ENCODE measurements at places on chromosomes 6 and 20.

DNA sequence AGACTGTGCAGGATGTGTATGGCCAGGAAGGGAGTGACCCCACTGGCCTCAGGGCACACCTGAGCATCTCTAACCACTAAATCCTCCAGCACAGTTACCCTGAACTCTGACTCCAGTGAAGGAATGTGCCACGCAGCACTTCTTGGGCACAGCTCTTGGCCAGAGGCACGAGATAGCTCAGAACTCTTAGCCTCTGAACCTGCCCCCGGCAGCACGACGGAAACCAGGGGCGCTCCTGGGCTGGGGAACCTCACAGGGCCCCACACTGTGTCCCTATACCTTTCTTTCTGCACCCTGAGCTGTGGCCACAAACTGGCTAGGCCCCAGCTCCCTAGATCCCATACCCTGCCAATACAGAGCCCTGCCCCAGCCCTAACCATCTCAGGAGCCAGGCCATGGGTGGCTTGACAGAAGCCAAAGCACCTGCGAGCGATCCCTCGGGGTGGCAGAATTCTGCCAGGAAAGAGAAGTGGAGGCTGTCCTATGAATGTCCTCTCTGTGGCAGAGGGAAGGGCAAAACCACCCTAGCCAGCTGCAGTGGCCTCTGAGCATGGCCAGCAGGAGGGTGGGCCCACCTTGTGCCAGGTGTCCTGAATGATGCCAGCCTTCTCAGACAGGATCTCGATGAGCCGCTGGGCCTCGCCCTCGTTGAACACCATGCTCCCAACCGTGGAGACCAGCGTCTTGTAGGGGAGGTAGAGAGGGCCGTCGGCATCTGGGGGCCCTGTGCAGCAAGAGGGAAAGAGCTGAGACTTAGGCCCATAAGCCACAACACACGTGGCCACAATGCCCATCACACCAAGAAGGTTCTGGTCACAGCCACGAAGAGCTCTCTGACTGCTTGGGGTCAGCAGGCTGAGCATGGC, 39.4 kb downstream of the RRBP1 start:
- DNase-seq: peak; percentile 46

GRCh38 chr20:4699957-4700356, 21.8 kb upstream of the PRND start:
- no peak for DNase-seq

- no peak for DNase-seq
Observed at GRCh38 chr6:86943819-86944407, 6.6 kb downstream of the HTR1E start.

- no peak for DNase-seq
Observed at GRCh38 chr20:57505979-57506378, 19.0 kb downstream of the CTCFL start.

DNA sequence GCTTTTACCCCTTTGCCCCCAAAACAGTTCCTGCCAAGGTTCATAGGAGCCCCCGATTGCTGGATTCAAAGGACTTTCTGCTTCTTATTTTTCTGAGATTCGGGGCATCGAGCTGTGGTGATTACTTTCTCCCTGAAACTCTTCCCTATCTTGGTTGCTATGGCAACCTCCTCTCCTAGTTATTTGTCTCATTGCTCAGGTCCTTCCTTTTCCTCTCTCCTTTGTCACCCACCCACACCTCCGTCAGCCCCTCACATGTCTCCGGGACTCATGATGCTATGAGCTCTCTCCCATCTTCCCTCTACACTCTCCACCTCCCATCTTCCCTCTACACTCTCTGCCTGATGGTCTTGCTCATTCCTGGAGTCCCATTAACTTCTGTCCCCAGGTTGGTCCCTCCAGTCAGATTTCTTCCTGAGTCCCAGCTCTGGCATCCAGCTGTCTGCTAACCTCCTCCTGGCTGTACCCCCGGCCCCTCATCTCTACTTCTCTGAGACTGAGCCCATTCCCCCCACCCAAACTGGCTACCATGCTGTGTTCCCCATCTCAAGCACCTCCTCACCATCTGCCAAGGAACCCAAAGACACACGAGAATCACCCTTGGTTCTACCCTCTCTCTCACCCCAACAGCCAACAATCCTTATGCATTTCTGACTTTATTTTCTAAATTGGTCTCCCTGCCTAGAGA, 30.2 kb upstream of the NNAT start:
- DNase-seq: no peak

GRCh38 chr6:75020971-75021370, 184.9 kb downstream of the COL12A1 start:
- no peak for DNase-seq

DNA sequence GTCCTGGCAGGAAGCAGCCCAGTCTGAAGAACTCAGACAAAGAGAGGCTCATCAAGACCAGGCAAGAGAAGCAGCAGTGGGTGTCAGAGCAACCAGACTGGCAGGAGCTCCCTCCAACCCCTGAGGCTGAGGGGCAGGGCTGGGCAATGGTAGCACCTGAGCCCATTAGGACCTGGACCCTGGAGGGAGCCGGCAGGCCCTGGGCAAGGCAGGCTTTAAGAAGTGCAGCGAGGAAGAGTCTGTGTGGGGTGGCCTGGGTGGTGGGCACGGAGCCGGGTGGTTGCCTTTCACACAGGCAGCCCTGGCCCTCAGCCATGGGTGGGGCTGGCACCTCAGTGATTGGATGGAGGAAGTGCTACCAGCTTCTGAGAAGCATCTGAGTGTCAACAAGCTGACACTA, 33.1 kb upstream of the IRF4 start:
- DNase-seq: no peak

DNA sequence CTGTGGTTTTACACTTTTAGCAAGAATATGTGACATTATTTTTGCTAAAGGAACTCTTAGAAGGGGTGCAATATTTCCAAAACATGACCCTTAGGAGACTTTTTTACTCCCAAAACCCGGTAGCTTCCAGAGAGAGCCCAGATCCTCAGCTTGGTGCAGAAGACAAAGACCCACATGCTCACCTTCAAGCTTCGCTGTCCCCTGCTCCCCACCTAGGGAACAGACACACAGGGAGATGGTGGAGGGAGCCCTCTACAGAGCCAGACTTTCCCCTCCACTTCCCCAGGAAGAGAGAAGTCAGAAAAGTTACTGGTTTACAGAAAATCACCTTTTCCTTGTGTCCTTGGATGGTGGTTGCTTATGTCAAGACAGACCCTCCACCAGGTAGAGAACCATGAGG, 5.0 kb downstream of the CST4 start:
- DNase-seq: no peak

GRCh38 chr6:71139249-71139648, 149.4 kb upstream of the OGFRL1 start:
- DNase-seq: no peak

DNA sequence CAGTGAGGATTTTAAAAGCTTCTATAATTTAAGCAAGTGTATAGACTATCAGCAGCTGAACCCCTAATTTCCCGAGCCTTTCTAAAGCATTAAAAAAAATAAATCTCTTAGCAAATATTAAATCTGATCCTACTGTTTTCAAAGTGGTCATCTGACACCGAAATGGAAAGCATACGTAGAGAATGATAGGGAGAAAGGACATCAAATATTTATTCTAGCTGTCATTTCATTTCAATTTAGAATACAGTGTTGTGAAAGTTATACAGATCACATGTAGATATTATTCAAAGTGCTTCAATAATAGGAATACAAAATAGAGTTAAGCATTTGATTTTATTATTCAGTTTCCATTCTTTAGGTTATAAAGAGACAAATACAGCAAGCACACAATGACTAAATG, 61.9 kb upstream of the PKIB start:
- no peak for DNase-seq

DNA sequence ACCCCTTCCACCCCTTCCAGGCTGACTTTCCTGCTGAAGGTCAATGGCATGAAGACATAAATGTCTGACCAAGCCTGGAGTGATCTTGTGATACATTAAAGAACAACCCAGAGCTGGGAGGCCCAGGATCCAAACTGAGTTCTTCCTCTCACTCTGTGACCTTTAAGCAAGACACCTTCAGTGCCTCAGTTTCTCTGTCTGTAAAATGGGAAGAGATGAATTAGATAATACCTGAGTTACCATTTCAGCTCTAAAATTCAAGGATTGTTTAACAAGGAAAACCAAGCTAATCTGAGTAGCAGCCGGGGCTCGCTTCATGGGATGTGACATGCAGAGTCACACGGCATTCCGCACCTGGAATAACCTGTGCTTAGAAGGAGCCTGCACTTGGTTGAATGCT, 7.0 kb upstream of the NFATC2 start:
- DNase-seq: no peak

DNA sequence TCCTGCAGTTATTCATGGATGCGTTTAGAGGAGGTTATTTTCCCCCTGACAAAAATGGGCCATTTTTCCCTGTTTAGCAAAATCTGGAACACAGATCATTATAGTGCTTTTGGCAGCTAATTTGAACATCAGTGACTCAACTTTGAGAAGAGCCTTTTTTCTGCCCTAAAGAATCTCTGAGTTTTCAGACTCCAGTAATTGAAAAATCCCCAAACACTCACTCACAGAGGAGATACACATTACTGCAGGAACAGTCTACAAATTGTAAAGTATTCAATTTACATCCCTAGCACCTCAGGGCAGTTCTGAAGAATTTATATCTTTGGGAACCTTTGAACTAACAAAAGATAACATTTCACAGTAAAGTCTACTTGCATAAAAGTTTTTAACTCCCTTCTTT, 966.6 kb upstream of the SLC35B3 start:
- DNase-seq: no peak

- DNase-seq: no peak
Observed at GRCh38 chr20:361561-361960, 14.7 kb downstream of the NRSN2 start.

- peak; percentile 69 for DNase-seq
Observed at GRCh38 chr6:41066867-41067304, 5.3 kb downstream of the OARD1 start.

- DNase-seq: no peak
Observed at GRCh38 chr6:12546410-12547002, 170.1 kb upstream of the PHACTR1 start.

DNA sequence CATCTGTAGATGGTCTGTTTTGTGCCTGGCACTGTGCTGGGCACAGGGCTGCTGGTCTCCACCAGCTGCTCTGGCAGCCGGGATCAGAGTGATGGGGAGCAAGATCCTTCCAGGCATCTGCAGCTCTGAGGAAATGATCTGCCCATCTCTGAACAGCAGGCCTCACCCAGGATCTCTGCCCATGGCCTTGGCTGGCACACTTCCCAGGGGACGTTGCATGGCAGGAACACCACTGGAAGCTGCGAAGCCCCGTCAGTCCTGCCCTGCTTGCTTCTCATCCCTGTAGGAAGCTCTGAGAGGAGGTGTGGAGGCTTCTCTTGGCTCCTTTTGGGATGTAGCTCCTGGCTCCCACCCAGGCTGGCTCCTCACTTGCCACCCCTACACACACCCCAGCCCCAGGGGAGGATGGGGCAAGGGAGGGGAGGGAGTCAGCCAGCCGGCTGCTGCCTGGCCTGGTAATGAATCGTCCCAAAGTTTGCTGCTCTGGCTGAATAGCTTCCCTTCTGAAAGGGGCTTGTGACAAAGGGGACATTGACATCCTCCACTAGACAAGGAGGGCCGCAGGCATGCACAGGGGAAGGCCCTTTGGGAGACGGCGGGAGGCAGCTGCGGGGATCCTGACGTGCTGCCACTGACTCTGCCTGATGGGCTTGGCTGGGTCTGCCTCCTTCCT, 108.9 kb downstream of the VEGFA start:
- DNase-seq: peak; percentile 42

DNA sequence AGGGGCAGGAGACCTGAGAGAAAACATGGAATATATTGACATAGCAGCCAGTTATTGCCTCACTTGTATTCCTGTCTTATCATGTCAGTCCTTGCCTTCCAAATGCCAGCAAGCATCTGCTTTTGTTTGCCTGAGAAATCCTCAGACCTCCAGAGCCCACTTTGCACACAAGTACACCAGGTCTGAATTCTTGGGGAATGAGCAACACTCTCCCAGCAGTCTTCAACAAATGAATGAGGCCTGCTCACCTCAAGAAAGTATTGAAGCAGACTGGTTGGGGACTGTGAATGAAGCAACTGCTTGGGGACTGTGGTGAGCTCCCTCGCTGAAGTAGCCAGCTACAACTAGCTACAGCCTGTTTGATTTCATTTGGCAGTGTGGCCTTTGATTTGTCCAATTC, 172.8 kb upstream of the SPTLC3 start:
- no peak for DNase-seq

DNA sequence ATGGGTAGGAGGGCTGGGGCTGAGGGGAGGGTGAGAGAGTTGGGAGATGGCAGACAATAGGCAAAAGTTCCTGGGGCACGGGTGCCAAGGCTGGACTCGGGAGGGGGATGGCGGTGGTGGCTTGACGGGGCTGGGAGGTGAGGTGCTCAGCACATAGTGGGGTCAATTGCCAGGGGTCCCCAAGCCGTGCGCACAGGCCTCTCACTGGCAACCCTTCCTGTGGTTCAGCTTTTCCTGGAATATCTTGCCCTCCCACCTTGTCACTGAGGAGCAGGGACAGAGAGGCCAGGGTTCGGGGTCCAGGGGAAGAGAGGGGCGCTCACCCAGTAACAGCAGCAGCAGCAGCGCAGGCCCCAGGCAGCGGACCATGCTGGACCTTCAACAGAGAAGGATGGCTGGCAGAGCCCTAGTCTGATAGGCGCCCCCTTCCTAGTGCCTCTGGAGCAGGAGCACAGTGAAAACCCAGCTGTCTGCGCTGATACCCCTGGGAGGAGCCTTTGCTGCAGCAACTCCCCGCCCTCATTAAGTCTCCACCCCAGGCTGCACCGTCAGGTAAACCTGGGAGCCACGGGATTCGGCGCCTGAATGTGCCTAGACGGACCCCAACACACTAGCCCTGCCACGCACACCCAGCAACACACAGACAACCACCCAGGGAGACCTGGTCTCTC, at the start of gene GFRA4:
Gene GFRA4 (minus strand): TSS at position 369 of the 671 bp plus-strand sequence. CDS start 0 bp downstream, at position 369.
- no peak for DNase-seq

DNA sequence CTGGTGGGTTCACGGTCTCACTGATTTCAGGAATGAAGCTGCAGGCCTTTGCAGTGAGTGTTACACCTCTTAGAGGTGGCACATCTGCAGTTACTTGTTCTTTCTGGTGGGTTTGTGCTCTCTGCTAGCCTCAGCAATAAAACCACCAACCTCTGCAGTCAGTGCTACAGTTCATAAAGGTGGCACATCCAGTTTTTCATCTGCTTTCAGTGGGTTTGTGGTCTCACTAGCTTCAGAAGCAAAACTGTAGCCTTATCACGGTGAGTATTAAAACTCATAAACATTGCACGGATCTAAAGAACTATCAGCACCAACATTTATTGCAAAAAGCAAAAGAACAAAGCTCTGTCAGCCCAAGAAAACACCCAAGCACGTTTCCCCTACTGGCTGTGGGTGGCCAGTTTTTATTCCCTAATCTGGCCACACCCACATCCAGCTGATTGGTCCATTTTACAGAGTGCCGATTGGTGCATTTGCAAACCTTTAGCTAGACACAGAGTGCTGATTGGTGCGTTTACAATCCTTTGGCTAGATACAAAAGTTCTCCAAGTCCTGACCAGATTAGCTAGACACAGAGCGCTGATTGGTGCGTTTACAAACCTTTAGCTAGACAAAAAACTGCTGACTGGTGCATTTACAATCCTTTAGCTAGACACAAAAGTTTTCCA, 3.4 kb upstream of the TMEM14C start:
- no peak for DNase-seq

All from mucosa of descending colon (tissue), 3 donors.